ENCODE measurements at places on chromosomes 3 and 15.

DNA sequence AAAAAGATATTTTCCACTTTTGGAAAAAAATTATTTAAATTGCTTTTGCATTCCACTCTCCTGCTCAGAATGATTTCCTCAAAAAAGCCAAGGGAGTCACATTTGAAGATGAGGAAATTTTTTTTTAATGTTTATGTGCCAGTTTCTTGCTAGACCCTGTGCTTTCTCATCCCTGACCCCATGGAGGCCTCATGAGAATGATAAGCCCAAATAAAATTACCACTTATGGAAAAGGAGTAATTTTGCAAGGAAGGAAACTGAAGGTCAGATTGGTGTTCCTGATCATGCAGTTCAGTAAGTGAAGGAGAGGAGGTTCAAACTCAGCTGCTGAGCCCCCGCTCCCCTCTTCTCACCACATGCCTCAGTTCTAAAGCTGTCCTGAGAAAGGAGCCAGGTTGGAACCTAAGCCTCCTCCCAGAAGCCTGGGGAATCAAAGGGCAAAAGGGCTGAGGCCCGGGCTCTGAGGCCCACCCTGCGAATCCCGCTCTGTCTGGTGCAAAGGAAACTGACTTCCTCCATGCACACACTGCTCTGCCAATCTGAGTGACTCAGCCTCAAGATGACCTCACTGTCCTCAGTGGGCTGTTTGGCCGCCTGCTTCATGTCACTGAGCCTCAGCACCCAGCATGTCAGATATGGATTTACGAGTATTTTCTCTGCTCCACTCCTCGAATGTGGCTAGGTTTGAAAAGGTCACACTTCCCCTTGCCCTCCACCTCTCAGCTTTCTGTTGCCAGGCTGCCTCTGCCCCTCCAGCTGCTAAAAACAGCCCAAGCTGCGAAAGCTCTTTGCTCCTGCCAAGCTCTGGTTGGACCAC is 56.9 kb upstream of the FLNB start:
- DNase-seq, result peak; percentile 86

GRCh38 chr3:49032646-49033304 is 3.6 kb upstream of the IMPDH2 start:
- DNase-seq, result no peak

DNA sequence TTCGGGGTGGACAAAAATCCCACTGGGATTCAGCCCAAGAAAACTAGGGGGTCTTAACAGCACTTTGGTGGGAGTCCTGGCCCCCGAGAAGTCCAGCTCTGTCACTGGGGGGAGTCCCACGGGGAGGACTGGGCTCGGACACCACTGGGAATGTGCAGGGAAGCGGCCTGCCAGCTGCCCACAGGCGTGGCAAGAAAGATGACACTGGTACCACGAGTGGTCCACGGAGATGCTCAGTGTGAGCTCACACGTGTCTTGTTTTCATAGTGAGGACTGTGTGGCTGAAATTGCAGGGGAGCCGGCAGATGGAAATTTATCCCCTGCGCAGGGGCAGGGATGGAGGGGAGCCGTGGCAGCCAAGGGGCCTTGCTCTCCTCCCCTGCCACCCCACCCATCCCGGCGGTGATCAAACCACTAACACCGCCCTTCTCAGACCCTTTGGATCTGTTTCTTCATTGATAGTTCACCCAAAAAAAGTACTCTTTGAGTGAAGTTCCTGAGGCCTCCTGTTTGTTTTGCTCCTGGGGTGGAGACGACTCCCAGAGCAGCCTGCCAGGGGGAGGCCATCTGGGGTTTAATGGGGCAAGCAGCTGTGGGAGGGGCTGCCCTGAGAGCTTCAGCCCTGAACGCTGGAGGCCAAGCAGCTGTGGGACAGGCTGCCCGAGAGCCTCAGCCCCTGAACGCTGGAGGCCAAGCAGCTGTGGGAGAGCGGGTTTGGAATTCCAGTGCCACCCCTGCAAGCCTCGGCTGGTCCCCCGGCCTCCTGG is 130.9 kb downstream of the LRRK1 start:
- no peak for DNase-seq

DNA sequence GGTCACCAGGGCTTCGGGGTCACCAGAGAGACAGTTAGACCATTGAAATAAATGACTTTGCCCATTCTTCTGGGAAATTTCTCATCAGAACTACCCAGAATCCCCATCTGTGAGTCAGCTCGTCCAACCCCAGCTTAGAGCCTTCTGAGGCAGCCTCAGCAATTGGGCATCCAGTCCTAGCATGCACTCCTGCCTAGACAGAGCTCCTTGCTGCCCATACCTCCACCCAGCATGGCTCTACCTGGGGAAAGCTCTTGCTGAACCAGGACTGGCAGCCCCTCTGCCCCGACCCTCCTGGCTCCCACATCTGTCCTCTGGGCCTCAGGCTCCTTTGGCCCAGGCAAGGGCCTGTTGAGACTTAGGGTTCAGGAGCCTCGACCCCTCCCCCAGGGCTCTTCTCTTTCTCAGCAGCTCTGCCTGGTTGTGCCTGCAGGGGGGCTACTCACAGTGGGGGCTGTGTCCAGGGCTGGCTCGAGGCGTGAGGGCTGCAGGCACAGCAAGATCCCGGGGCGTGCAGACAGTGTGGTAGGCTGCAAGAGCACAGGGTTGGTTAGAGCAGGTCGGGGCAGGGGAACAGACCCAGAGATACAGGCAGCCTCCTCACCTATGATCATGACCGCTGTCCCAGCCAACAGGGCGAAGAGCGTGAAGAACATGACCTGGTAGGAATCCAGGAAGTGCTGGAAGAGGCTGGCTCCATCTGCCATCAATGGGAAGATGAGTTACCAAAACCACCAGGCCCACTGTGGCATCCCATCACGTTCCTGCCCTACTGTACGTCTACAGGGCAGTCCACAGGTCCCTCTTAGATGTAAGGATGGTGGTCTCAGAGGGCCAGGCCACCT is 101.3 kb downstream of the NUP210 start:
- no peak for DNase-seq

DNA sequence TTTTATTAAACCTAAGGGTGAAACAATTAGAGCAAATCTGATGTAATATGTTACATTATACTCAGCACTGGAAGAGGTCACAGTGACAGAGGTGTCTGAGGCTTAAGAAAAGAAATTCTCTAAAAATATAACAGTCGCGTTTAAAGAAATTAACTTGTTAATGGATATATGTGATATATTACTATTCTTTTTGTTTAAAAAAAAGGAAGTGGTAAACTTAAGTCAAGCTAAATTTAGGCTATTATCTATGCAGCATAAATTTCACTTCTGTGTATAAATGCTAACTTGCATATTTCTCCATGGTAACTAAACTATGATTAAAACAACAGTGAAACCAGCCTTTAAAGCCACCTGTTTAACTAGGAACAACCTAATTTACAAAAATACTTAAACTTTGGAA is 191.3 kb downstream of the FOXP1 start:
- DNase-seq, result peak; percentile 64

GRCh38 chr3:153714588-153715290 is 406.5 kb upstream of the ARHGEF26 start:
- DNase-seq, result no peak

DNA sequence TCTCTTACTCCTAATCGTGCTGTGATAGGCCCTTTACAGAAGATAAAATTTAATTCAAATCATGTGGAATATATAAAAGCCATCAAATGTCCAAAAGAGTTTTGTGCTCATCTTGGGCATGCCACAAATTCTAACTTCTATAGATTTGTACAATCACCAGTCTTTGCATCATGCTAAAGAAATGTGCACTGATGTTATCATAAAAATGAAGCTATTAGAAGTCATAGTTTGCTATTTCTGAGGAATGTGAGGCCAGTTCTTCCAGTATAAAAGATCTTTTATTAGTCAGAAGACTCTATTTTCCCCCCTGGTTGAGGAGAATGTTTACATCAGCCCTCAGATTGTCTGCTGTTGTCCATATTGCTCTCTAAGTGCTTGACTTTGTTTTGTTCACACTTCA is 2.1 kb upstream of the ANXA2 start:
- no peak for DNase-seq
